CD8-positive, alpha-beta memory T cell (primary cell): ENCODE measurements at places on chromosomes 2 and 18. TPM values are rescaled to one million over a fixed set of nuclear protein-coding genes. Genes with fewer than 3 reads are reported as not detected.

DNA sequence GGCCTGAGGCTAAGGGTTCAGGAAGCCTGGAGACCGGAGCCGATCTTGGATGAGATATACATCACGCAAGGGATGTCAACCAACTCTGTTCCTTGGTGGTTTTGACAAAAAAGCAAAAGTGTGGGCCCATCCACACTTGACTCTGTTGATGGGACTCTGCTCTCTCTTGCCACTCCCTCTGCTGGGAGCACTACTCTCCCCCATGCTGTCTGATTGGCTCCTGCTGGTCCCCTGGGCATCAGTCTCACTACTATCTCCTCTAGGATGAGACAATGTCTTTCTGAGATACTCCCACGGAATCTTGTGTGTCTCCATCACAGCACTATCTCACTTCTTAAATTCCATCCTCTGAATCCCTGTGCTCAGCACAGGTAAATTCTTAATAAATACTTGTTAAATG is 56.8 kb upstream of the DNMT3A start:
- no peak for DNase-seq

DNA sequence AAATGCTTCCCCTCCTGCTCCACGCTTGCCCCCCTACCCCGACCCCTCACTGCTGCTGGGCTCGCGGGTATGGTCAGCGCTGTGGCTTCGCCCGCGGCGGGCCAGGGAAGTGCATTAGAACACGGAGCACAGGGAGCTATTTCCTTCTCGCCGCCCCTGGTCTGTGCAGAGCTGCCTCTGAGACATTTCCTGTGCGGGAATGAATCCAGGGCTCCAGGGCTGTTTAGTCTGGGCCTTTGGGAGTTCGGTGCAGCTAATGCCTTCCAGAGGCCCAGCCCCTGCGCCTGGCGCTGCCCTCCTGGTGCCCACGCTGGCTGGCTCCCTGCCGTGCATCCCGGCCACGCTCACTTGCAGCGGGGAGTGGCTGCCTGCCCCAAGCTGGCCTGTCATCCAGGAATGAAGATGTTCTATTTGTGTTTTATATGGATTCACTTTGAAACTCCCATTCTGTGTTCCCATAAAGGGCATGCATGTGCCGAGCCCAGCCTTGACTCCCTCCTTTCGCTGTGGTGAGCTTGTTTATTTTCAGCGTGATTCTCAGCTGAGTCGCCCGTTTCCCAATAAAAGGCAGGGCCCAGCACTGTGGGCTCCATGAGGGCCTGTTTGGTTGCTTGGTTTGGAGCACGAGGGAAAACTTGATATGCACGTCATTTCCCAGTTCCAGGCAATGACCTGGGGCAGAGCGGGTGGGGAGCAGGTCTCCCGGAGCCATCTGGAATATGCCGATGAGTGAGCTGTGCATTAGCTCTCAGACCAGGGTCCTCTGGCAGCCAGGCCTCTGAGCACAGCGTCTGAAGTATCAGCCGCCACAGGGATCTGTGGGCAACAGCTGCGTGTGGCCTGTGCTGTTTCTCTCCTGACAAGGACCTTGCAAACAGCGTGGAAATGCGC is 42.7 kb downstream of the SH3RF3 start:
- DNase-seq = no peak

SLC30A3 gene
- total RNA-seq = 0.33 TPM

TET3 gene
- total RNA-seq = 19.9 TPM

CHRNG gene
- total RNA-seq = not detected
